ENCODE measurements at places on chromosomes 5 and 9. TPM values are rescaled to one million over a fixed set of nuclear protein-coding genes. Genes with fewer than 3 reads are reported as not detected.

DNA sequence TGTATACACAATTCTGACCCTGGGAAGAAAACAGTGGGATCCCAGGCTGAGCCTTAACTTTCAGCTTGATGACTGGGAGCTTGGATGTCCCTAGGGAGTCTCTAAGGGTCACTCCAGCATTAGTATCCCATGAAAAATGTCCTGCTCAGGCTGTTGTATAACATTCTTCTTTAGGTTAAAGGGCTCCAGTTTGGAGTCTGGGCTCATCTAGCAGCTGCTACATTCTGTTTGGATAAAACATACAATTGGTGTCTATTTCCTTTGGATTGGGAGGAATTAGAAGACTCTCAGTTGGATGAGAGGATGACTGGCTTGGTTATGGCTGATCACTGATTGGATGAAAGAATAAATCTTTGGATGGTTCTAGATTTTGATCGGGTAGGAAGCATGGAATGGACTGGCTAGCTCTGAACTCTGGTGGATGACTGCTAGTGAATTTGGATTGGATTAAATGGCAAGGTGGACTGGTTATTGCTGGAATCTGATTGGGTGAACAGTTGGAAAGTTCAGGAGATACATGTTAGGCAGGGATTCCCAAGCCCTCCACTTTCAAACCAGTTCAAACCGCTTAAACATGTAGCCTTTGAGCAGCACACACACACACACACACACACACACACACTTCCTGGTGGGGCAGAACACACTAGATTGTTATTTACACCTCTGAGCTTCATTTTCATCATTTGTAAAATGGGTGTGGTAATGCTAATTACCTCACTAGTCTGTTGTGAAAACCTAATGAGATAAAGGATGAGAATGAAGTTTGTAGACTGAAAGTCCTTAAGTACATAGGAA is 7.1 kb upstream of the MYOZ3 start:
- DNase-seq, result no peak

- no peak for DNase-seq
Measured at GRCh38 chr5:143680672-143681259, 131.2 kb upstream of the HMHB1 start.

- DNase-seq, result no peak
Measured at GRCh38 chr9:75235632-75236031, 147.3 kb downstream of the OSTF1 start.

- no peak for DNase-seq
Measured at GRCh38 chr9:11233696-11234095, 620.9 kb upstream of the PTPRD start.

- no peak for DNase-seq
Measured at GRCh38 chr9:35488566-35489312, 1.2 kb upstream of the RUSC2 start.

- DNase-seq, result no peak
Measured at GRCh38 chr5:66213533-66213932, 69.4 kb downstream of the SREK1 start.

DNA sequence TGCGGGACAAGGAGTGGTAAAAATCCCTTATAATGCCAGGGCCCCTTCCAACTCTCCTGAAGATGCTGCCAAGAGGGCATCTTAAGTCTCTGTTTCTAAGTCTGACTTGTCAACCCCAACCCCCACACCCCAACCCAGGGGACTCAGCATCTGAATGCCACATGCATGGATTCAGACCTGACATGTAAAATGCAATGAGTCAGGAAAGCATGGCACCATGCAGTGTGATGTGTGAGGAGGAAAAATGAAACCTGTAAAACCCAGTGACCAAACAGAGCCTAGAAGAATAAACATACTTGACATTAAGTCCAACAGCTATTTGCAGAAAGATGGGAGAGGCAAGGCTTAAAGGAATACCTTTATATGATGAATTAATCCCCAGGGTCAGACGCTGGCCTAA is 112.4 kb downstream of the ASTN2 start:
- DNase-seq, result no peak

GRCh38 chr5:29811914-29812679 is 1381.4 kb upstream of the CDH6 start:
- no peak for DNase-seq

GRCh38 chr5:154277499-154277898 is 87.0 kb downstream of the GALNT10 start:
- DNase-seq, result no peak

GRCh38 chr9:100492952-100493351 is 20.0 kb downstream of the TMEFF1 start:
- no peak for DNase-seq

DNA sequence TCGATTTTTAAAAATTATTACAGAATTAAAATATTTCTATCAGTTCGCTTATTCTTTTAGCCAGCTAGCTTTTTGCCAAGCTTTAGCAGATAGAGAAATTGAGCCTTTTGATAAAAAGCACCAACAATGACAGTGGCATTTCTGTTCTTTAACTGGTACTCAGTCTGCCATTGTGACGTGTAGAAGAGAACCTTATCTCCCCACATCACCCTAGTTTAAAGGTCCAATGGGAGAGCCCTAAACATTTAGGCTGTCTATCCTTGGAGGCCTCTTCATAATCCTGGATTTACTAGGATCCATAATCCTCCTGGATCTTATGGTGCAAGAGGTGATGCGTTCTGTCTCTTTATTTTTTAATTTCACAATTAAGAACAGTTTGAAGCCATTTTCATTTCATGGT is 3.0 kb downstream of the BASP1 start:
- DNase-seq, result no peak

DNA sequence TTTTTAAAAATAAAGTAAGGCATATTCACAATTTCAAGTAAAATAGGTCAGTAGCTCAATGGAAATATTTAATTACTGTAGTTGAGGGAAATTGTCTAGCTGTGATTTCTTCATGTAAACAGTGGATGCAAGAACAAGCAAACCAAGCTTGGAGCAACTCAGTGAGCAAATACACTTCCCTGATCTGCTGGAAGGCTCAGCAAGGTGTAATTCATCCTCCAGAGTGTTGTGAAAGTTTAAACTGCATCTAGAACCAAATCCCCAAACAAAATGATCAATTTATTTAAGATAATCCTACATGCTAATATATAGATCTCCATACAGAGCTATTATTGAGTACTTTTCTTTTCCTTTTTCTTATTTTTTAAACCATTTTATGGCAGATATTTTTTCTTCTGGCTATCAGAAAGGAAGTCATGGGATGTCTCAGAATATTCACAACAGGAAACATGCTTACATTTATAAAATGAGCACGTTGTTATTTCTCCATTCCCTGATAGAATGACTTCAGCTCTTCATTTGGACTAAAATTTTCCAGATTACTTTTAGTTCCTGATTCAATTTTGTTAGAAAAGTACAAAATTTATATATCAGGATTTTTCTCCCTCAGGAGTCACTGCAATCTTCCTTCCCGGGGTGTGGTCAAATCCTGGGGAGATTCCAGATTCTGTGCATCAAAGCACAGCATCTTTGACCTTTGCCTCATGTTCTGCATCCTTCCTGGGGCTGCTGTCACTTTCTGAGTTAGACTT is 219.2 kb upstream of the ELL2 start:
- DNase-seq, result no peak

The SPATA31E1 gene
- total RNA-seq, result not detected

The MXD3 gene
- 2.6 TPM for total RNA-seq

The DCAF10 gene
- total RNA-seq, result 27.9 TPM

The HMCN2 gene
- total RNA-seq, result 0.85 TPM

All from dorsolateral prefrontal cortex (tissue), 122 donors.